ENCODE measurements at places on chromosomes 7 and 10.

DNA sequence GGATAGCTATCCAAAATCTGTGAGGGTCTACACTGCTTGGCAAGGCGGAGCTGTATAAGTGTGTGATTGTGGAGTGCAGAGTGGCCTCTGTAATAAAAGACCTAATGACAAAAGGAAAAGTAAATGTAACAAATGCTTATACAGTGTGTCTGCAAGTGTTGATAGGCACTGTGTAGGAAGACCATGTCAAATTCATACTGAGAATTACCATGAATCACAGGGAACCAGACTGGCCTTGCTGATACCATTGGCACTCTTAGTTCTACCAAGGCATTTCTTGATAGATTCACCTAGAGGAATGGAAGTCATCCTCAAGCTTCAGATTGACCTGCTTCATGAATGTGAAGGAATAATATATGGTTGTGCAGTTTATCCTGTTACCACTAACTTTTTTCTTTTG, 58.8 kb downstream of the CYCS start:
- DNase-seq, result no peak

DNA sequence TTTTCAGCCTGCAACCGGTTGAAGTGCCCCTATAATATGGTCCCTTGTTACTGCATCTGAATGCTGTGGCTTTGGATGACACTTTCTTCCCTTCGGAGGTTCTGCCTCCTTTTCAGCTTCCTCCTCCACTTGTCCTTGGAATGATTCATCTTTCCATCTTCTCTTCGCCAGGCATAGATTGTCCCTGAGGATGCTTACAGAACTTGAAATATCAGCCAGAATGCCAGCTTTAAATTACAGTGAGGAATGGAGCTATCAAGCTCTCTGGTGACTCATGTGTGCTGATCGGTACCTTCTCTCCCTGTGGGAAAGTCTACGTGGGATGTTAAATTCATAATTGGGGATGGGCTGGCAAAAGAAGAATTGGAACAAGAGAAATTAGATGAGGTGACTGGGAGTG, 45.9 kb upstream of the PDK4 start:
- DNase-seq, result no peak

DNA sequence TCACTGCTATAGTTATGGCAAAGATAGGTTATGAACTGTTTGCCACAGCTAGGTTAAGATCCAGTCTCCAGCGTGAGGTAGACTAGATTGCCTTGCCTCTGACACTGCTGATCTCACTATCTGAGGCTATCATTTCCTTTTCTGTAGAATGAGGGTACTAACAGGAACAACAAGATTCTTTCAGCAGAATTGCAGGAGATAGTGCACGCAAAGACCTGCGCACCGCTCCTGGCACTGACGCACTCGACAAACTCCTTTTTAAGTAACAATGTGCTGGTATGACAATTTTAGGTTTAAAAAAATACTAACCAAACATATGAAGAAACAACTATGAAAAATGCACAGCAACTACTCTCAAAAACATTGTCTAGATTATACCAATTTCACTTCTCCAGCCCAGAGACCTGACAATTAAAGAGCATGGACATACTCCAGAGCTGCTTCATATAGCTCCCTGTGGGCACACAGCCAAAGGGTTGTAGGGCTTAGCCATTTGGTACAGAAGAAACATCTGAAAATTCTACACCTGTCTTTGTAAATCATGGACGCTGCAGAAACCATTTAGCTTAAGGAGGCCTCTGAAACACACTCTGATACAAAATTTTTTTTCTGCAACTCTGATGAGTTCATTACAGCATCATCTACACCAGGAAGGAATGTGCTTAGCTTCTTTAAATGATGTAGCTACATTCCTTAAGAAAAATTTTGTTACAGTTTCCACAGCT, 7.8 kb downstream of the ADAM12 start:
- no peak for DNase-seq

DNA sequence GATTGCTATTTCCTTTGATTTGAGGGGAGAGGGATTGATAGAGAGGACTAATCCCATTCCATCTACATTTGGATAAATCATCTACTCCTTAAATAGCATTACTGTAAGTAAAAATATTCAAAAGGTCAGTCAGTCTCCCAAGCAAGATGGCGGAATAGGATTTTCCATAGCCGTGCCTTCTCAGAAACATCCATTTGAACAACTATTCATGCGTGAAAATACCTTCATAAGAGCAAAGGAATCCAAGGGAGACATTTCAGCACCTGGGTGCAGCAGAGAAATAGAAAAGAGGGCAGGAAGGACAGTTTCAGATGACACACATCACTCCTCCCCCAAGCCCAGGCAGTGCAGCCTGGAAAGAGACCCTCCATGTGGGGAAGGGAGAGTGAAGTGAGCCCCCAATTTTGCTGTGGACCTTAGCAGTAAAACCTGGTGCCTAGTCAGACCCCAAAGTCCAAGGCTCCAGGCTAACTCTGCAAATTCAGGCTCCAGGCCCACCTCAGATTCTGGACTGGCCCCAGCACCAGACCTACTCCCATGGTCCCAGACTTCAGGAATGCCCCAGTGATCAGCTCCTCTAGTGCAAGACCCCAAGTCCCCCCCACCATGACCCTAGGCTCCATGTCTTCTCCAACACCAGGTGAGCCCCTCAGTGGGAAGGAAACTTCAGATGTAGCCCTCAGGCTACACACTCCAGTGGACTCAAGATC, 104.3 kb upstream of the LANCL2 start:
- DNase-seq, result no peak

DNA sequence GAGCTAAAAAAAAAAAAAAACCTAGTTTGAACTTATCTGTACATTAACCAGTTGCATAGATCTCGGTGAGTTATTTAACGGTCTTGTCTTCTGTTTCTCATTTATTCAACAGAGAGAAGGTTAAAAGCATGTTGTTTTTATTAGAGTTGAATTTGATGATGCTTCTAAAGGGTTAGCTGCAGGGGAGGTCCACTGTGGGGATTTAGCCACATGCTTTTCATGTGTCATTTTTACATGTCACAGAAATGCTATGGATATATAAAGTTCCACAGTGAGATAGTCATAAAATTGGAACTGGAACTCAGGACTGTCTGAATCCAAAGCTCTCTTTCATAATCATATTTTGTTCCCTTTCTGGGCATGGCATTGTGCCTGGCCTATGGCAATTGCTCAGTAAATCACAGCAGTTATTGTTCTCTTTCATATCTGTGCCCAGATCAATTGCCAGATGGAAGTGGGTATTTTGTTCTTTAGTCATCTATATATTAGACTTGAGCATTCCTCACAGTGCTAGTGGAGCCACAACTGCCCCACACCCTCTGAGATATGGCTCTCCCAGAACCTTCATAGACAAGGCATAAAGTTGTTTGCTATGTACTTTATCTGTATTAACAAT, 578.8 kb downstream of the NRG3 start:
- DNase-seq, result no peak

DNA sequence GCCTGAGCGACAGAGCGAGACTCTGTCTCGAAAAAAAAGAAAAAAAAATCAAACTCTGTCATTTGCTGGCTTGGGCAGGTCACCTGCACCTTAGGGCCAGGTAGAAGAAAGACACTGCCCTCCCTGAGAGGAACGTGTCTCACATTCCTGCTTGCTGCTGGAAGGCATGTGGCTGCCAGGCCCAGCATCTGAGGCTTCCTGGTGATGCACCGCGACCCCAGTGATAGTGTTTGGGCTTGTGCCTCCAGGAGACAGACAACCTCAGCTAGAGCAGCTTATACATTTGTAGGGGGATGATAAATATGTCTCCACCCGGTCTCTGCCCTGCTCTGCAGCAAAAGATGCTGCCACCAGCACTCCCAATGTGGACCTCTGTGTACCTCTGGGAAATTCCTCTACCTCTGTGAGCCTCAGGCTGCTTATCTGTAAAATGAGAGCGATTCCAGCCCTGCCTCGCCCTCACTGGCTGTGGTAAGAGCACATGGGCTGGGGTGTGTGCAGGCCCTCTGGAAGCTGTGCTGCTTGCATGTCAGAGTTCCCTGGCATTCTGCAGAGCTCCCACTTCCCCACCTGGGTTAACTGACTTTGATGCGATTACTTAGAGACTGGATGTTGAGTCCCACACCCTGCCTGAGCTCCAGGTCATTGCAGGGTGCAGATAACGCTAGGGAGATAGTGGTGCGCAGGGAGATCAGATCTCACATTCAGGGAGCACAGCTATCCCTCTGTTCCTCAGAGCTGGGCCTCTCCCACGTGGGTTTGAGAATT, 19.9 kb downstream of the SLC29A3 start:
- no peak for DNase-seq

DNA sequence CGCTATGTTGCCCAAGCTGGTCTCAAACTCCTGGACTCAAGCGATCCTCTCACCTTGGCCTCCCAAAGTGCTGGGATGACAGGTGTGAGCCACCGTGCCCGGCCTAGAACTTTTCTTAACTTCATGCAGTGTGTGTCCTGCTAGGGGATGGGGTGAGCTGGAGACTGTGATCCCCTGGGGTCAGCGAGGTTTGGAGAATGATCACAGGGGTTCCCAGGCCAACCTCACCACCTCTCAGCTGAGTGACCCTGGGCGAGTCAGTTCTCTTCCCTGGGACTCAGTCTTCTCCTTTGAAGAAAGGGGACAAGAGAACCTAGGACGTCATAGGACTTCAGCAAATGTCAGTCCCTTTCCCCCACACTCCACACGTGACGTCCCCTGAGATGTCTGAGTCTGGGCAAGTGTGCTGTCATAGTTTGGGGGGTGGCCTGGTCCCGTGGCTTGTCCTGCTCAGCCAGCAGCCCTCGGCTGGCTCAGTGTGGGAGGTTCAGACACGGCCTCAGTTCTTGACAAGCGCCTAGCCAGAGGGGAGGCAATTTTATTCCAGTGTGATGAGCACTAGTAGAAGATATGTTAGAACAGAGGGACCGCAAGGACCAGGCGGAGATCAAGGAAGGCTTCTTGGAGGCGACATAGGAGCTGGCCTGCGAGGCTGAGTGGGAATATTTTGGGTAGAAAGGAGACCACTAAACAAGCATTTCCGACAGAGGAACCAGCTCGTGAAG, 43.3 kb upstream of the ELN start:
- DNase-seq, result no peak

DNA sequence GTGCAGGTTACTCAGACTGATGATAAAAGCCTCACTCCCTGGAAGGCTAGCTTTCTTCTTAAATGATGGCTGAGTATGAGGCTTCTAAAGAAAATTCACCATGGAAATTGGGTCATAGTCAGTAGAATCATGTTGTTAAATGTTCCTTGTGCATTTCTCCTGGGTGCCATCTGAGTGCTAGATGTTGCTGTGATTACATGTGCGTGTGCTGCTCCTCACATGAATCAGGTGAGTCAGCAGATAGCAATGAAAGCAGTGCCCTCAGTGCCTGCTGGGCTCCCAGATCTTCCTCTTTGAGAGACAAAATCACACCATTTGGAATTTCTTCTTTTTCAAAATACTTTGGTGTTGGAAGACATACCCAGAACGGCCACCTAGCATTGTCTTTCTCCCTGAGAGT, 331.7 kb downstream of the XPNPEP1 start:
- DNase-seq, result no peak

DNA sequence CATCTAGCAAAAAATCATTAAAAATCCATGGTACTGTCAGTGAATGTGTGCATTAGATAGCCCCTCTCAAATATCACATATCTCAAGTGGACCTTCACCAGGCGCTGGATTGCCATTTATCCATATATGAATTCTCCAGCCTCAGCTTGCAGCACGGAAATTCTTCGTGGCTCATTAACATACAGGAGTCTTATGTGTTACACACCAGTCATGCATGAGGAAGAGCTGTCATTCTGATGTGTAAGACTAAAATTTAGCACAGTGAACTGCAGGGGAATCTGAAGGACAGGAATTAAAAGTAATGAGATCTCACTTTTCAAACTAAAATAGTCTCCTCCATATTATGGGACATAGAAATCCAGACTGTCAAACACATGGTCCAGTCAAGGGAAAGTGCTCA, 542.4 kb upstream of the DPP6 start:
- no peak for DNase-seq

DNA sequence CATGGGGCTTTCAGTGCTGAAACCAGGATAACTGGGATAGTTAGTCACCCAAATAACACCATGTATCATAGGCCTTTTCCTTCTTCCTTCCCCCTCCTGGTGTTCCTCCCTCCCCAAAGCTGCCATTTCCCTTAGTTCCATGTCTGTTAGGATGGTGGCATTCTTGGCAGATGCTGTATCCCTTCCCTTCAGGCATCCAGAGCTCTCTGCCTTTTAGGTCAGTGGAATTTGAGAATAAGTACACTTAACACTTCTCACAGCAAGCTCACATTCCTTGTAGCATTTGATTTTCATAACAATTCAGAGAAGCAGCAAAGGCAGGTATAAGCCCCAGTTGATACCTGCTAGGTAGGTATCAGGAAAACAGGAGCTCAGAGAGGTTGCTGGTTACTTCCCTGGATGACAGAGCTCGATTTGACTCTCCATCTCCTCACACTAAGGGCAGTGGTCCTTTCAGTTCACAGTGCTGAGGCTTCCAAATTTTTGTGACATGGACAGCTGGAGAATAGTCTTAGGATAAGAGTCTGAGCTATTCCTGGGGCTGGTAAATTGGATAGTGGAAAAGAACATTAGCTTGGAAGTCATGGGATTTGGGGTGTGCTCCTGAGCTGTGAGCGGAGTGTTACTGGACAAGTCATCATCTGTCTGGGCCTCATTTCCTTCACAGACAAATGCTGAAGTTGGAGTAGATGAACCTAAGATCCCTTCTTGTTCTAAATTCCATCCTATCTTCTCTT, 108.7 kb upstream of the RHOBTB1 start:
- no peak for DNase-seq

GRCh38 chr7:37365405-37365804, 83.3 kb downstream of the ELMO1 start:
- no peak for DNase-seq

- no peak for DNase-seq
Measured at GRCh38 chr7:68573271-68574005, 1024.8 kb upstream of the AUTS2 start.

DNA sequence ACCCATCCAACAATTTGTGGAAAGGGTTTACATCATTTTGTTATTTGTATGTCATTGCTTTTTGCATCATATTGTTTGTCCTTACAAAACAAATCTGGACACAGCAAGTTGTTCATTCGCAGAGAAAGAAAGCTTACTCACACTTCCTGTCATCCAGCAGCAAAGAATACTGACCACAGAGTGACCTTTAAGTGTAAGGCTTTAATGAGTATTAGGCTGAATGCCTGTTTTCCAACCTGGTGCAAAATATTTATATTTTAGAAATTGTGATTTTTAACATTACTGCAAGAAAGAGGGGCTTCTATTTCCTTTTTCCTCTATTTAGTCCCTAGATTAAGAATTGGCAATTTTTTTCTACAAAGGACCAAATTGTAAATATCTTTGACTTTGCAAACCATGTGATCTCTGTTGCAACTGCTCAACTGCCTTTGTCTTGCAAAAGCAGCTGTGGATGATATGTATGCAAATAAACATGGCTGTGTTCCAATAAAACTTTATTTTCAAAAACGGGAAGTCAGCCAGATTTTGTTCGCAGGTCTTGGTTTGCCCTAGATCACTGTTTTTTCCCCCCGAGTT, 27.8 kb upstream of the ITGB1 start:
- no peak for DNase-seq

GRCh38 chr7:45980181-45980905, 59.3 kb upstream of the IGFBP3 start:
- DNase-seq, result no peak

GRCh38 chr10:43228783-43229207, 38.1 kb downstream of the RASGEF1A start:
- no peak for DNase-seq
